Glomerular endothelial cell (primary cell): ENCODE measurements at places on chromosomes 7 and 10. TPM values are rescaled to one million over a fixed set of nuclear protein-coding genes. Genes with fewer than 3 reads are reported as not detected.

Gene OPN4
- total RNA-seq: not detected in 2 replicates

Gene EPHB4
- 157 and 191 TPM in 2 replicates for total RNA-seq

Gene INMT
- total RNA-seq: 0.05 and 0.12 TPM in 2 replicates

Gene PNLIPRP3
- not detected in 2 replicates for total RNA-seq

Gene OR2A12
- total RNA-seq: not detected in 2 replicates

Gene ADIRF
- total RNA-seq: 17.5 and 40.6 TPM in 2 replicates
